ENCODE measurements at places on chromosomes 6 and 20. TPM values are rescaled to one million over a fixed set of nuclear protein-coding genes. Genes with fewer than 3 reads are reported as not detected.

DNA sequence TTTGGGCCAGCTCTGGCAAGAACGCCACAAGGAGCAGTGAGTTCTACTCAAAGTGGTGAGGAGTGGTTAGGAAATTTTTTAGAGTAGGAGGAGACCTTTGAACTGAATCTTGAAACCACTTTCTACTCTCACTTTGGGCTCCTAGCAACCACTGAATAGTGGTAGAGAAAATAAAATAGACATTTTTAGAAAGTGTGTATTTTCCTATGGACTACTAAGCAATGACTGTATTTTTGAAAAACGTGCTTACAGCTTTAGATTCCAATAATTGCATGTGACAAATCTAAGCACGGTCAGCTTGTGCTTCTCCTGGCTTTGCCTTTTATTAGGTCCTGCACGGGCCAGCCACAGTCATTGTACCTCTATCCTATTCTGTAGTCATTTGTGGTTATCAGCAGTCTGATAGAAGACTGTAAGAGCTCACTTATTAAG, 8.7 kb upstream of the IFNGR1 start:
- no peak for DNase-seq

- no peak for DNase-seq
These were observed 192.6 kb upstream of the CITED2 start for GRCh38 chr6:139567095-139567494.

GRCh38 chr20:8930726-8931125, 138.2 kb upstream of the PLCB4 start:
- DNase-seq = no peak

GRCh38 chr6:17905611-17906592, 81.5 kb downstream of the KIF13A start:
- no peak for DNase-seq

DNA sequence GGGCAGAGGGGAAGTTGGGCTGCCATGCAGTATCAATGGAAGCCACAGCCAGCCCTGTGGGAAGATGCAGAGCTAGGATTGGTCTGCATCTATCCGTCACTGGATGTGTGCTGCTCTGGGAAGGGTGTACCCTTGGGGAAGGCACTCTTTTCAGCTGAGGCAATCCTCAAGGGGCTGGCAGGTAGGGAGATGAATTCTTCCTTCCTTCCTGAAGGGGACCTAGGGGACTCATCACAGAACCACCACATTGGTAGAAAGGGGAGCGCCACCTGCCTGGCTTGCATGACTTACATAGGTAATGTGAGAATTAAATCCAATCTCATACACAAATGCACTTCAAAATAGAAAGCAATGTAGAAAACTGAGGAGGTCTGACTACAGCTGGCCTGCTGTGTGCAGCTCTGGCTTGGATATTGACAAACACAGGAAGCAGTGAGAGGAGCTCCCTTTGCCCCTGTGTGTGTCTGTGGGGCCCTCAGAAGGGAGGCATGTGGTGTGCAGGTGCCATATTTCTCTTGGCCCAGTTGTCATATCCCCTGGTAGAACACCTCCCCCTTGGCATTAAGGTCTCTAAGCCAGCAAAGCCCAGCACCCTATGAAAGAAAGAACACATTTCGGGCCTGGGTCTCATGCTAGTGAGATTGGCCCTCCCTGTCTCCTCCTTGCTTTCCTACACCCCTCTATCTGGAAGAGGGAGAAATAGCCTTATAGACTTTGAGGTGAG, 260.3 kb upstream of the MOCS1 start:
- DNase-seq = no peak

GRCh38 chr20:17759449-17759848, 59.7 kb downstream of the BANF2 start:
- DNase-seq = no peak

DNA sequence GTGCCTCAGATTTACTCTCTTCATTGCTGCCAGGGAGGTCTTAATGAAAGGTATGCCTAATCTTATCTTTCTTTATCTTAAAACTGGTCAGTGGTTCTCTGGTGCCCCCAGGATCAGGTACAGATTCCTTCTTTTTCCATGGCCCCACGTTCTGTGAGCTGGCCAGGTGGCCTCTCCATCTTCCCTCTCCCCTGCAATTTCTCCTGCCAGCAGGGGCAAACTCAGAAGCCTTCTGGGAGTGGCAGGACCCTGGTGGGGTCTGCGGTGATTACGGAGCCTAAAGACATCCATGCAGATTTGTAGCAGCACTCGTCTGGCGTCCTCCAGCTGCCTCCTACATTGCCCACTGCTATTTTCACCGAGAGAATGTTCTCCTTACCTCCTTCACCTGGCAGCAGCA, 95.8 kb downstream of the CCDC170 start:
- DNase-seq = no peak

- no peak for DNase-seq
These were observed 53.2 kb upstream of the PLEKHG1 start for GRCh38 chr6:150546457-150546856.

DNA sequence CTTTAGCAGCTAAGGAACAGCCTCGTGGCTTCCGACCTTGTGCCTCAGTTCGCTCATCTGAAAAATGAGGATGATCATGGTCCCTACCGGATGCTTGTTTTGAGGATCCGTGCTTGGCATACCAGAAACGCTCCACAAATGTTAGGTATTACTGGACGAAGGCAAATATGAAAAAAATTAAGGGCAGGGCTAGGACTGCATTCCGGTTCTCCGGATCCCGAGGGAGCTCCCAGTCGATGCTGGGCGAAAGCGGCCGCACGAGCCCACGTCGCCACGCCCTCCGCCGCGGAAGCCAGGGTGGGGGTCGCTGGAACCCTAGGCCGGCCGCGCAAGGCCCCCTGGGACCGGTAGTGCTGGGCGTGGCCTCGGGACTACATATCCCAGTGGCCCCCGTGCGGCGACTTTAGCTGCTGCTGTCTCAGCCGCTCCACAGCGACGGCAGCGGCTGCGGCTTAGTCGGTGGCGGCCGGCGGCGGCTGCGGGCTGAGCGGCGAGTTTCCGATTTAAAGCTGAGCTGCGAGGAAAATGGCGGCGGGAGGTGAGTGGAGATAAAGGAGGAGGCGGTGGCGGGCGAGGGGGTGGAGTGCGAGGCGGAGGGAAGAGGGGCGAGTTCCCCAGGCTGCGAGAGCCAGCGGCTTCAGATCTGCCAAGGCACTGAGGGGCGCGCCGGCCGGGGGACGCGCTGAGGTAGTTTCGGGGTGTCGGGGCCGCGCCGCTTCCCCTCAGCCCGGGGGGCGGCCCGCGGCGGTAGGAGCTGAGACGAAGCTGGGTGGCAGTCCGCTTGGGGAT, at the start of gene NCOA3:
Gene NCOA3 (plus strand): TSS at position 406 of the 789 bp plus-strand sequence. CDS start 120,361 bp downstream, outside the sequence.
- peak; percentile 98 for DNase-seq

DNA sequence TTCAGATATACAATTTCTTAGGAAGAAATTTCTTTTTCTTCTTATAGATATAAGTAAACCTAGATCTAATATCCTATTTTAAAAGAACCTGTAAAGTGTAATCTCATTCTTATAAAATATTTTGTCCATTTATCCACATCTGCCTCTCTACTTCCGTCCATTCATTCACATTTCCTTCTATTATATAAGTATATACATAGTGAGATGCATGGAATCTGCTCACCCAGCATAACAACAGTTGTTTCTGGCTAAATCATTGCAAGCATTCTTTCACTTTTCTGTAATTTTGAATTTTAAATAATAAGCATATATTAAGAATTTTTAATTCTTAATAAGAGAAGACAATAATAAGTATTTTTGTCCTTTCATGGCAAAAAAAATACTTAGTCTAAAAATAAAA, 45.4 kb downstream of the CEP162 start:
- no peak for DNase-seq

- DNase-seq = no peak
These were observed 46.6 kb downstream of the HDDC2 start for GRCh38 chr6:125255201-125255600.

DNA sequence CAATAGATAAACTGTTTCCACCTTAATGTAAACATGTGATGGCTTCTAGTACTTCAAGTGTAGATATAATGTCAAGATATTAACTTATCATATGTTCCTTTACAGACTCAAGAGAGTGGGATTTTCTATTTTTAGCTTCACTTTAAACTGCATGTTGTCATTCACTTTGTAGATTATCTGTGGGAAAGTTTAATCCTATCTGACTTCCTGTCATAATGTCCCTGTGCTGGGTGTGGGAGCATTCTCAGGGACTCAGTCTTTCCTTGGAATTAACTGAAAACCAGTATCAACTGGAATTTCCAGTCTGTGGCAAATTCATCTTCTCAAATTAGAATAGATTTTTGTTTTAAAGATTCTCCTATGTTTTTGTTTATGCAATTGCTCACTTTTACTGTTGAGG, 226.1 kb upstream of the FERMT1 start:
- no peak for DNase-seq

GRCh38 chr6:160041608-160042007, 72.7 kb downstream of the IGF2R start:
- DNase-seq = peak; percentile 88

- no peak for DNase-seq
These were observed 29.9 kb downstream of the NFATC2 start for GRCh38 chr20:51512645-51513044.

DNA sequence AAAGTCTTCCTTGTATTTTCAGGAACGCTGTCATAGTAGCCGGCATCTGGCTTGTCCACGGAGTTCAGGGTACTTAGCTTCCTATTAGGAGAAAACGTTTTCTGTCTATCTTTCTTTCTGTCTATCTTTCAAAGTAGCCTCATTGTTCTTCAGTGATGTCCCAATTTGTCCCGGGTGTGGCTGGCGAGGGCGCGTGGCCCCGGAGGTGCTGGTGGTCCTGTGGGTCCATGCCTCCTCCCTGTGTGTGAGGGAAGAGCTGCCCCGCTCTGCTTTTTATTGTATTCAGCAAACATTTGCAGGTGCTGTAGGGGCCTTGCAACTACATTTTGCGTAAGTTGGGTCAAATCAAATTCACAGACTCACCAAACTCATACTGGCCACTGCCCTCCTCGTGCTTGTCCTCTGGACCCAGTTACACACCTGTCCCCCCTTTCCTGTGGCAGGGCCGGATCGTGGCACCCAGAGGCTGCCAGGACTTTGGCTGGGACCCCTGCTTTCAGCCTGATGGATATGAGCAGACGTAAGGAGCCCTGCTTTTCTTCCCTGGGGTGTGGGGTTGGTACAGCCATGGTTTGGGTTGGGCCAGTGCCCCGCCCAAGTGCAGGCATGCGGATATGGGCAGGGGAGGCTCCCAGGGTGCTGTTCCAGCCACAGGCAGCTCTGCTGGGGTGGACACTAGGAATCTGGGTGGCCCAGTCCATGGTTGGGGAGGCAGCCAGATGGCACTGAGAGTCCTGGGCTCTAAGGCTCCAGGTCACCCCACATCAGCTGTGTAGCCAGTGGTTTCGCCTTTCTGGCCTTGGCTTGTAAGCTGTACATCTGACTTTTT, 12.3 kb downstream of the ITPA start:
- DNase-seq = no peak

- no peak for DNase-seq
These were observed 91.6 kb upstream of the TAB2 start for GRCh38 chr6:149225946-149226345.

- DNase-seq = no peak
These were observed 838.2 kb downstream of the MAFB start for GRCh38 chr20:39850821-39851330.

DNA sequence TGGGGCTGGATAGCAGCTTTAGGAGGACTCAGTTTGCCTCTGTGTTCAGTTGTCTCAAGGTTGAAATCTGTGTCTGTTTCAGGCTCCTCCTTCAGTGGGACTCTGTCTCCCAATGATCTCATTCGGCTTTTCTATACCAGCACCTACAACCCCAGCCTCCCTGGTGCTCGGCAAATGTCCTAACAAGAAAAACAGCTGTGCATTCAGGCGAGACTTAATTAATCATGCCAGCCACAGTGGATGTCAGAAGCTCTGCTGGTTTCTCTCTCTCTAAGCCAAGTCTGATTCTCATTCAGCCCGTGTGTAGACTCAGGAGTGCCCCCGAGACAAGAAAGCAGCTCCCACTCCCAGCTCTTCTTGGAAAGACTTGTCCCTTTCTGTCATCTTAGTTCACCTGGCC, 46.8 kb downstream of the SUN5 start:
- no peak for DNase-seq

DNA sequence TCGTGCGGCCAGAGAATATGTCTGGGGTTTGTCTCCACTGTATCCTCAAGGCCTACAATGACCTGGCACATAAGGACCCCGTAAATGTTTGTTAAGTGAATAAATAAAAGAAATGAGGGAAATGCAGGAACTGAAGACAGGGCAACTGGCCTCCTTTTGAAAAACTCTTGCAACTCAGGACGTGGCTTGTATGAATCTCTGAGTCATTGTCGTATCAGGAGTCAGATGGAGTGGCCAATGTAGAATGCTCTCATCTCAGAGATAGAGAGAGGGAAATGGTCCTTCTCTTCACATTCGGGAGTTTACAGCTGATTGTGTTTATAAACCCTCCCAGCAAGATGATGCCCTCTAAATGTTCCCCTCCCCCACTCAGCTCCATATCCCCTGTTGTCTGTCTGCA, 57.1 kb downstream of the UST start:
- DNase-seq = no peak

BPIFB1 gene
- total RNA-seq = not detected

BNIP5 gene
- total RNA-seq = 0.06 TPM

EBF4 gene
- 17.4 TPM for total RNA-seq

TMEM244 gene
- not detected for total RNA-seq

EPHA7 gene
- 69.3 TPM for total RNA-seq

FYN gene
- total RNA-seq = 365 TPM

CFB gene
- total RNA-seq = 11.6 TPM

PPP1R14C gene
- 19.4 TPM for total RNA-seq
